ENCODE measurements at places on chromosomes 16 and 17.

DNA sequence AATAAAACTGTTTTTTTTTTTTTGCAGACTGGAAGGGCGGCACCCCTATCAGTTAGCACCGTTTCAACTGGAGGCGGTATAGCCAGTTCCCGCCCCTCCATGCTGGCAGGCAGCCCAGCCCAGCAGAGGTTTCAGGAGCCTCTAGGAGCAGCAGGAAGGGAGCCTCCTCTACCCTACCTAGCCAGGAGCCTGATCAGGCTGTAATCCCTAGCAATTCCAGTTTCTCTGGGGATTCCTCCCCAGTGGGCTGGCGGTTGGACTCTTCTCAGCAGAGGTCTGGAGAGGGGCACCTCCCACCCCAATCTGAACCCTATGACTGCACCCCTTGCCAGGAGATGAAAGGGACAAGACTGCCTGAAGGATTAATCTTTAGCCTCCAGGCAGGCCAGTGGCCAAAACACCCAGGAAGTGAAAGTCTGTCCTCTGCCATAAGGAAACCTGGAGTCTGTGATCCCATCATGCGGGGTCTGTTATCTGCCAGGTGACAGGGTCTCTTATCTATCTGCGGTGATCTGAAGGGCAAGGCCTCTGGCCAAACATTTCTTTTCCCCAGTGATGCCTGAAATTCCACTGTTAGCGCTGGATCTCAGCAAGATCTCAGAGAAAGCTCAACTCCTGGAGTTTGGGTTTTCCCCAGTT, 4.9 kb upstream of the CDH1 start:
- DNase-seq: peak; percentile 20

- DNase-seq: no peak
Measured at GRCh38 chr17:60579090-60579489, 20.9 kb upstream of the PPM1D start.

GRCh38 chr16:88747588-88748301, 37.3 kb downstream of the PIEZO1 start:
- DNase-seq: no peak

DNA sequence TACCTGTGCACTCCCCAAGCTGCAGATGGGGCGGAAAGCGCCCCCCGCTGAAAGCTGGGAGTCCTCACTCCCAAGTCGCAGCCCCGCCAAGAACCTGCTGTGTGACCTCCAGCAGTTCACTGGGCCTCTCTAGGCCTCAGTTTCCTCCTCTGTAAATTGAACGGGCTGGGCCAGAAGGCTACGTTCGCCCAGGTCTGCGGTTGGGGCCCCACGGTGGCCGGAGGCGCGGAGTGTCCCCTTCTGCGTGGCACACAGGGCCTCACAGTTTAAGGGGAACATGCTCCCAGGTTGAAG, 628 bp downstream of the GALK1 start:
- DNase-seq: no peak

- no peak for DNase-seq
Measured at GRCh38 chr16:4052096-4052495, 64.1 kb downstream of the ADCY9 start.
